Activated naive CD4-positive, alpha-beta T cell treated with Interleukin-2 at 50 U/mL for 16 hours (primary cell): ENCODE measurements at places on chromosomes 4 and X.

GRCh38 chr4:1478766-1479355 is 72.6 kb upstream of the NKX1-1 start:
- DNase-seq: no peak

DNA sequence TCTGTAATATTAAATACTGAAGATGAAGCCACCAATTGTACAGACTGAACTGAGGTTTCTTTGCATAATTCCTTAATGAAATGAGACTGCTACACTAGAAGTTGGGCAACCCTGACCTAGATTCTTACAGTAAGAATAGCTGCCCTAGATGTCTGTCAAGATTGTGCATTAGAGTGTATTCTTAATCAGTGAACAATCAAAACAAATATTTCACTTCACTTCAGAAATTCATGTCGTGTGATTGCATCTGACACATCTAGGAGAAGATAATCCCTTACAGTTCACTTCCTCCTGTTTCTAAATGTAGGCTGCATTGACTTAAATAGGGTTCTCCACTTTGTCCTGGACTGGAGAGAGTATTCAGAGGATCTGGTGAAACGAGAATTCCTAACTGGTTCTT is 283.1 kb downstream of the HNRNPD start:
- DNase-seq: no peak

GRCh38 chr4:175935016-175935661 is 123.1 kb upstream of the GPM6A start:
- no peak for DNase-seq

DNA sequence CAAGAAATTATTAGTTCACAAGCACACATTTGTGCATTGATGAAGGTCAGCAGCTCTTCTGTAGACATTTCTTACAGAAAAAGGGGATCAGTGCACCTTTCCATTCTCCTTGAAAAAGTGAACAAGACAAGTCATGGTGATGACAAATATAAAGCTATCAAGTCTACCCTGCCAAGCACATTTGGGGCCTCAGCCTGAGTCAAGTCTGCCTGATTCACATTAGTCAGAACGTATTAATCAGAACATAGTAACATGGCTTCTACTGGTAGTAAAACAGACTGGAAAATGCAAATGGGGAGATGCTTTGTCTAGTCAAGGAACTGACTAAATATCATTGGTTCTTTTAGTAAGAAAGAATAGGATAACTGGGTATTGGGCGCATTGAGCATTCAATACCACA is 2305.1 kb downstream of the PCDH7 start:
- no peak for DNase-seq

- DNase-seq: no peak
Measured at GRCh38 chrX:135324463-135324862, 15.2 kb downstream of the ETDC start.

- DNase-seq: no peak
Measured at GRCh38 chr4:16250661-16251365, 24.5 kb upstream of the TAPT1 start.

DNA sequence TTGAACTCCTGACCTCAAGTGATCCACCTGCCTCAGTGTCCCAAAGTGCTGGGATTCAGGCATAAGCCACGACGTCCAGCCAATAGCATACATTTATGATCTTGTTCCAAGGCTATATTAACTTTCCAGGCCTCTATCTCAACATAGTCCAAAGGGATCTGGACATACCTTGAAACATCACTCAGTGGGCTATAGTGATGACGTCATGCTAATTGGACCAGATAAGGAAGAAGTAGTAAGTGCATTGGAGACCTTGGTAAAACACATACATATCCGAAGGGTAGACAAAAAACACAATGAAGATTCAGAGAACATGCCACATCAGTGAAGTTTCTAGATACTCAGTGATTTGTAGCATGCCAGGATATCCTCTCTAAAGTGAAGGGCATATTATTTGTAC is 37.4 kb upstream of the USP26 start:
- no peak for DNase-seq

- DNase-seq: no peak
Measured at GRCh38 chr4:99652596-99653436, 4.8 kb downstream of the C4orf54 start.
